ENCODE measurements at places on chromosomes 5 and 9.

DNA sequence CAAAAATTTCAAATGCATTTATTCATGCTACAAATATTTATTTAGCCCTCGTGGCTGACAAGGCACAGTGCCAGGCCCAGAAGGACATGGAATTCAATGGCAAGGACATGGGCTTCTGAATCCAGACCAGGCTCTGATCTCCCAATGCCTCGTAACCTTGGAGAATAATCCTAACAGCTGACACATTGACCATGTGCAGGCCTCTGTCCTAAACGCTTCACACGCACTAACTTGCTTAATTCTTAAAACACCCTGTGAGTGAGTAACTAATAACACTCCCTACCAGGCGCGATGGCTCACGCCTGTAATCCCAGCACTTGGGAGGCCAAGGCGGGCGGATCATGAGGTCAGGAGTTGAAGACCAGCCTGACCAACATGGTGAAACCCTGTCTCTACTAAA lies 33.2 kb downstream of the MYO10 start:
- no peak for DNase-seq

GRCh38 chr5:173138707-173139106 lies 5.6 kb upstream of the BNIP1 start:
- DNase-seq = no peak

GRCh38 chr9:90086101-90086511 lies 481.3 kb downstream of the GADD45G start:
- DNase-seq = no peak

- DNase-seq = no peak
Measured at GRCh38 chr5:155406815-155407214, 393.3 kb downstream of the KIF4B start.

DNA sequence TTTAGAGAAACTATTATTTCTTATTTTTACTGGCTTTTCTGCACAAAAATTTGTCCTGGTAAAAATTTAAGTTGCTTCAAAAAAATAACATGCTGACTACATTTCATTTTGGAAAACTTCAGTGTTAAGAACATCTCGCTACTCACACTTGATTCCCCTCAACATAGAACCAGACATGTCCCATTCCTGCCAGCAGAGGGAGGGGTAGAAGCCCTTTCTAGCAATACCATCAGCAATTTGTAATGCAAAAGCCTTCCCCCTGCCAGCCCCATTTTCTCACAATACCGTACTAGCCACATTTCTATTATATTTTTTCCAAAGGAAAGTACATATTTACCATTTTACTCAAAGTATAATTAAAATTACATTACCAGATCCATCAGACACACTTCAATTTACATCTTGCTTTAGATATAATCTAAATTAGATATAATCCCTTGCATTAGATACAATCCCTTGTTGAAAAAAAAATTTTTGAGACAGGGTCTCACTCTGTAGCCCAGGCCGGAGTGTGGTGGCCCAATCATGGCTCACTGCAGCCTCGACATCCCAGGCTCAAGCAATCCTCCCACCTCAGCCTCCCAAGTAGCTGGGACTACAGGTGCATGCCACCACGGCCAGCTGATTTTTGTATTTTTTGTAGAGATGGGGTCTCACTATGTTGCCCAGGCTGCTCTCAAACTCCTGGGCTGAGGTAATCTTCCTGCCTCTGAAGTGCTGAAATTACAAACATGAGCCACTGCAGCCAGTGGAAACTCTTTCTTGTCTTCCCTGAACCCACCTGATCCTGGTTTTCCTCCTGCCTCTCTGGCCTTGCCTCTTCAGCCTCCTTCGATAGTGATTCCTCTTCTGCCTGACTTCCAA lies 39.6 kb upstream of the IDNK start:
- peak; percentile 14 for DNase-seq

DNA sequence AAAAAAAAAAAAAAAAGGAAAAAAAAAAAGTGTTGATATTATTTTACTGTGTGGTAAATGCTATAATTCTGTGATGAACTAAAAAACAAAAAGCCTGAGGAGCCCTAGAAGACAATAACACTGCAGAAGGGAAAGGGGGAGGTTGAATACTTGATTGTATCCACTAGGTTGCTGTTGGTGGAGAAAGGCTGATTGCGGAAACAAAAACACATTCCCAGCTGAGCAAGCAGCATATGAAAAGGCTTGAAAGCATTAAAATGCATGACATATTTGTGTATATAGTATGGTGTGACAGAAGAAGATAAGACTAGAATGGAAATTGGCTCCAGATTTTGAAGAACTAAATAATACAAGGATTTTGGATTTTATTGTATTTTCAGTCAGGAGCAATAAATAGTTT lies 8.9 kb downstream of the RABGAP1 start:
- DNase-seq = no peak

- DNase-seq = no peak
Measured at GRCh38 chr5:169503886-169504285, 79.7 kb upstream of the SPDL1 start.

DNA sequence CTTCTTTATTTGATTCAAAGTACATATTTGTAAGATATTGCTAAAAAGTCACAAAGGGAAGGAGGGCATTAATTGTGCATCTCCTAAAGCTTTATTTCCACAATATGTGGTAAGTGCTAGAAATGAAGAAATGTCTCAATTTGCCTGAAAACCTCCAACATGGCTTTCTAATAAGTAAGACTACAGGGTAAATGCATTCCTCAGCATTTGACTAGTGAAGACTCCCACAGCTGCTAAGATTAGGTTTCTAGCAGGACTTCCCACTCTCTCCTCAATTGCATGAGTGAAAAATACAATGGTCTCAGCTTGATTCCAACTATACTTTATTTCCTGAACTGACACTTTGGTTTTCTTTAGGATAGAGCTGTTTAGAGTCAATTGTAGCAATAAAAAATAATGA lies 162.1 kb downstream of the ELAVL2 start:
- DNase-seq = no peak

DNA sequence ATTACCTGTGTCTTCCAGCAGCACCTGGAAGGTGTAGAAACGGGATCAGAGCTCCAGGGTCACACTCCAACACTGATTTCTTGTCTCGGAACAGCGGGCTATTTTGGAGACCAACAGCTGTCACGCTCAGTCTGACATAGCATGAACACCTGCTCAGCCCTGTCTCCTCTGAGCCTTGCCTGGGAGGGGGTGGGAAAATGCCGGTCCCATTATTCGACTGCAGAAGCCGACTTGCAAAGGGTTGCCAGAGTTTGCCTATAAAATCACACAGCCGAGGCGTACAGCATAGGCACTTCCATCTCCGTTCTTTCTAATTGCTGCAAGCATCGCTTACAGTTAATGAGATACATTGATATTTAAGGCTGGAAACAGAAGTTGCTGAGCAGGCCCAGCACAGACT lies 300.8 kb upstream of the MSX2 start:
- no peak for DNase-seq

- DNase-seq = no peak
Measured at GRCh38 chr9:72954431-72955125, 1.7 kb upstream of the ALDH1A1 start.

GRCh38 chr9:36939655-36940499 lies 94.2 kb downstream of the PAX5 start:
- DNase-seq = no peak

DNA sequence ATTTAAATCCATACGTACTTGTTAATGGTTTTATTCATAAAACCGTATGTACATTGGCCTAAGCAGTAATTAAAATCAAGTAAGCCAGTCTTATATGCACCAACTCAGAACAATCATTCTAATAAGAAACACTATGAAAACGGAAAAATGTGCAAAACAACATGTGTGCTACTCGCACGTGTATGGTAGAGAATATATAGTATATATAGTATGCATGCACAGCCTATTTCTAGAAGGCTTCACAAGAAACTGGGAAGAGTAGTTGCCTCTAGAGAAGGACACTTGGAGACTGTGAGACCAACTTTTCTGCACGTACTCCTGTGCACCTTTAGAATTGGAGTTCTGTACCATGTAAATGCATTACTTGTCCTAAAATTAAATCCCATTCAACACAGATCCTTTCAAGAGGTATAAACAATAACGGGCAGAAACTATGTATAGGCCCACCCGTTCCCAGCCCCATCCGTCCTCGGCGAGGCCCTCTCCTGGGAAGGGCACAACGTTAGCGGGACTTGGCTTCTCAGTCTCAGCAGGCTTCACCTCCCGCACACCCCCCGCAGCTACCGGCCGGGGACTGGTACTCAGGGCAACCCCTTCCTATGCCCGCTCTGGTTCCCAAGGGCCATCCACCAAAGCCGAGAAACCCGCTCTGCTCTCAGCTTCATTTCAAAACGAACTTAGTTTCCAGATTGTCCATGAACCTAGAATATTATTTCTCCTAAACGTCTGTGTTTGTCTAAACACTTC lies 2.0 kb downstream of the CDC14B start:
- no peak for DNase-seq

- no peak for DNase-seq
Measured at GRCh38 chr9:129624947-129625346, 1.0 kb upstream of the NTMT1 start.

- no peak for DNase-seq
Measured at GRCh38 chr5:31027721-31028120, 165.8 kb upstream of the CDH6 start.

- no peak for DNase-seq
Measured at GRCh38 chr5:160837211-160837610, 14.8 kb downstream of the ATP10B start.

- no peak for DNase-seq
Measured at GRCh38 chr9:4464911-4465513, 25.3 kb upstream of the SLC1A1 start.

GRCh38 chr5:142134331-142135010 lies 25.9 kb downstream of the NDFIP1 start:
- DNase-seq = no peak

- no peak for DNase-seq
Measured at GRCh38 chr5:159620853-159621540, 290.7 kb upstream of the IL12B start.

DNA sequence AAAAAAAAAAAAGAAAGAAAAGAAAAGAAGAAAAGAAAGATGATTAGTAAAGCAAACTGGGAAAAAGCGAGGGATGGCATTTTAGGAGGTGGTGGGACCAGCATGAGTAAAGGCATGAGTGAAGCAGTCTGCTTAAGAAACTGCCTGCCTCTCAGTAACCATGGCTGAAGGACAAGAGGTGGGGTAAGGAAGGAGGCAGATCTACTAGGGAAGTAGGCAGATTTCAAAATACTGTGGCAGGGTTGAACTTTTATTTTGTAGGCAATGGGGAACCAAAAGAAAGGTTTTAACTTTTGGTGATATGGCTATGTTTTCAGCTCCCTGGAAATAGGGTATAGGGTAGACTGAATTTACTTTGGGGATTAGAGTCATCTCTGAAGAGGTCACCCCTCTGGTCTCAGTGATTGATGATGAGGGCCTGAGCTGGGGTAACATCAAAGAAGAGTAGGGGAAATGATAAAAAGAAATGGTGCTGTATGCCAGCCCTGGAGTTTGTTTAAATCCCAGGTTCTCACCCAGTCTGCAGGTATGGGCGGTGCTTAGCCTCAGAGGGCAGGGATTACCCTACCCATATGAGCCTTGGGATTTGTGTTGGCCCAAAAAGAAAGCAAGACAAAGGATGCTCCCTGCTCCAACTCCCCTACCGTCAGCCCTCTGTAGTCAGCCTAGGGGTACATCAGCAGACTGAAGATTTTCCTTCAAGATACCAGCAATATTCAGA lies 316.2 kb downstream of the CWC27 start:
- DNase-seq = no peak

DNA sequence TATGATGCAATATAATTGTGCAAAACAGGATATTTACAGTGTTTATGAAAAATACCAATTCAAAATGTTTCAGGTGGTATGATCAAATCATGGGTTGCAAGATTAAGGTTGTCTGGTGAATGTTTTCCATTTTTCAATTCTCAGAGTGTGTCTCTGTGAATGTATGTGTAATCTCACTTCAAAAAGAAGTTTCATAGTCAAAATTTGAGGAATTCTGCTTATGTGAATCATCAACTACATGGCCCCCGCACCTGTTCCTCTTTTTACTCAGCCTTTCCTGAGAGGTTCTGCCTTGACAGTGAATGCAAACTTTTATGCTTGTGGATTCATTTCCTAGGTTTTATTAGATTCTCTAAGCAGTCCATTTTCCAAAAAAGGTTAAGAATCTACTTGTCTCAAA lies 32.1 kb downstream of the KCTD16 start:
- no peak for DNase-seq

- DNase-seq = peak; percentile 56
Measured at GRCh38 chr5:10607023-10607665, 43.3 kb downstream of the ANKRD33B start.

GRCh38 chr9:132244582-132245455 lies 83.0 kb downstream of the NTNG2 start:
- no peak for DNase-seq

DNA sequence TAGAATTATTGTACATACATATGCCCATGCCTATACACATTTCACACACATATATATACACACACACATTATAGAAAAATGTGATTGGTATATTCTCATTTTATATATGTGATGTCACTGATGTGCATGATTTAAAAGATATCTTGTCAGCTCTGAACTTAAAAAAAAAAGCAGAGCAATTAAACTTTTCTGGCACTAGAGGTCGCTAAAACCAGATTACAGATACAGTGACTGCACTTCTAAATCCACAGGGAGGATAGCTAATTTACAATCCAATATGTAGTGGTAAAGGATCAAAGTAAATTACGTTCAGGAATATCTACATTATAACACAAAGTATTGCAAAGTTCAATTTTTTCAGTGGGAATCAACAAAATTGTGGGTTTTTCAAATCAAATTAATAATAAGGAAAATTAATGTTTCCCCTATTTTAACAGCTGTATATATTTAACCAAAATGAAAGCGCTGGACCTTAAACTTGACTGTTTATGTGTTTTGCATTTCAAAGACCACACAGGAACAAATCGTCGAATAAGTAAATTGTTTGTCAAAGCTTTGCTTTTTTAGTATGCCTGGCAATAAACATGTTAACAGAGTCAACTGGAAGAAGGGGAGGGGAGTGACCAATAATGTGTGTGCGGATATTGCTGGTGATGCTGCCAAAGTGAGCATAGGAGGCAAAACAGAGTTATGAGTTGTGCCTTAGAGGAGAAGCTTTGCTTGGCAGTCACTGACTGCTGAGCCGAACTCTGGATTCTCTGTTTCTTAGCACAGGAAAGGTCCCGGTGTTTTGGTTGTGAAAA lies 1201.4 kb upstream of the C9orf72 start:
- DNase-seq = peak; percentile 6

- no peak for DNase-seq
Measured at GRCh38 chr9:133003071-133003461, 24.6 kb downstream of the GFI1B start.

All from NCI-H2171 (cell line).